ENCODE measurements at places on chromosomes 1 and 21.
A peak's percentile ranks its signal among the peaks of the same experiment; 100 is the strongest.

DNA sequence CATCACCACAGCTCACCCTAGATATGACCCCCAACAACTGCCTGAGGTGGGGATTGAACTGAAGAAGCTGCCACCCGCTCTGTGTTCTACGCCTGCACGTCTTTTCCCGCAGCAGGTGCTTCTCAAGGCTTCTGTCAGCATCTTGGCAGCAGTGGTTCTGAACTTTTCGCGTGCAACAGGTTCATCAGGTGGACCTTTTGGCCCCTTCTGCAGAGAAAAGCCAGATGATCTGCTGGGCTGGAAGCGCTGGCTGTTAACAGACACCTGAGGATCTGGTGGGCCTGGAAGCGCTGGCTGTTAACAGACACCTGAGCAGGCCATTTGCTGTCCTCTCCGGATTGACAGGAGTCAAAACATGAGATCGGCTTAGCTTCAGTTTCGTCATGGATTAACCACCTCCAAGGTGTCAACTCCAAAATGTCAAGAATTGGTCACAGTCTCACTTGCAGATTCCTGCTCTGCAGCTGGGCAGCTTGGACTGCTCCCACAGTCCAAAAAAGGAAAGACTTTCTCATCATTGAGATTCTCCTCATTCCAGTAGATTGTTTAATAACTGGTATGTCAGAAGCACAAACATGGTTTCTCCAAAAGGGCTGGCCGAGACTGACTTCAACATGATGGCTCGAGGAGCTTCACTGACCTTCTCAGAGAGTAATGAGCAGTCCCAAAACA lies 4.7 kb downstream of the C1orf174 start:
- no peak for DNase-seq

GRCh38 chr1:180167721-180168467 lies 13.2 kb downstream of the QSOX1 start:
- no peak for DNase-seq

GRCh38 chr21:26914557-26914956 lies 52.3 kb downstream of the ADAMTS5 start:
- no peak for DNase-seq

- no peak for DNase-seq
Observed at GRCh38 chr1:246428542-246429308, 78.4 kb downstream of the SMYD3 start.

- DNase-seq, result no peak
Observed at GRCh38 chr21:43972850-43973633, 39.1 kb upstream of the TRAPPC10 start.

GRCh38 chr1:83897516-83897915 lies 101.4 kb downstream of the TTLL7 start:
- no peak for DNase-seq

DNA sequence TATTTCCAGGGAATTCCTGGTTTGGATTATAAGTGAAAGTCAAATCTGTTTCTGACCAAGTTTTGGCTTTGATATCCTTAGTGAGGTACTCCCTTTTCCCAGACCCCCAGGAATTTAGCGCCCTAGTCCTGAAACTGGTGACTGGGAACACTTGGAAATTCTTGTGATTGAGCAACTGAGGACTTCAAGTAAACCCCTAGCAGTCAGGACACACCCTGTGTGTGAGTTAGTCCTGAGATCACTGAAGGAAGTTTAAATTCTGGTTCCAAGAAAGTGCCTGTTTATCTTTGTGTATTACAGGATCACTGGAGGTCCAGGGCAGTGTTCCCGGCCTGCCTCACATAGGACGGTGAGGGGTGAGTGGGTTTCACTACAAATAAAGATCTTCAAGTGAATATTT lies 95.1 kb upstream of the F3 start:
- DNase-seq, result no peak

- DNase-seq, result no peak
Observed at GRCh38 chr1:92951141-92951582, 10.1 kb downstream of the DIPK1A start.

DNA sequence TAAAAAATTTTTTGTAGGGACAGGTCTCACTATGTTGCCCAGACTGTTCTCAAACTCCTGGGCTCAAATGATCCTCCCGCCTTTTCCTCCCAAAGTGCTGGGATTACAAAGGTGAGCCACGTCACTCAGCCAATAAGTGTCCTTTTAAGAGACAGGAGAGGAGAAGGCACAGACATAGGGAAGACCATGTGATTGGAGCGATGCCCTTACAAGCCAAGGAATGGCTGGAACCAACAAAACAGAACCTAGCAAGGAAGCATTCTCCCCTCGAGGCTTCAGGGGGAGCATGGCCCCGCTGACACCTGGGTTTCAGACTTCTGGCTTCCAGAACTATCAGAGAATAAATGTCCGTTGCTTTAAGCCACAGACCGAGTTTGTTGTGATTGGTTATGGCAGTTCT lies 37.0 kb downstream of the NDUFS5 start:
- DNase-seq, result no peak

DNA sequence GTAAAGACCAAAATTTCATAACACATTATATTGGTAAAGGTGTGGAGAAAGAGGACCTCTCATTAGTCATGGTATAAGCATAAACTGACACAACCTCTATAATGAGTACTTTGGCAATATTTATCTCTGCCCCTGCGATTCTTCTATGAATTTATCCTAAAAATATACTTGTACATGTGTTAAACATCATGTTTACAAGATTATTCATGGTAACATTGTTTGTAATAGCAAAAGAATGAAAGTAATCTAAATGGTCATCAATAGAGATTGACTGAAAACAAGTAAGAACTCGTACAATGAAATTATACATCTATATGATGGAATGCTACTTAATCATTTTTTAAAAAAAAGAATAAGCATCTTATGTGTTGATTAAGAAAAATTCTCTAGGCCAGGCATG lies 96.4 kb downstream of the KIAA0319L start:
- DNase-seq, result no peak

DNA sequence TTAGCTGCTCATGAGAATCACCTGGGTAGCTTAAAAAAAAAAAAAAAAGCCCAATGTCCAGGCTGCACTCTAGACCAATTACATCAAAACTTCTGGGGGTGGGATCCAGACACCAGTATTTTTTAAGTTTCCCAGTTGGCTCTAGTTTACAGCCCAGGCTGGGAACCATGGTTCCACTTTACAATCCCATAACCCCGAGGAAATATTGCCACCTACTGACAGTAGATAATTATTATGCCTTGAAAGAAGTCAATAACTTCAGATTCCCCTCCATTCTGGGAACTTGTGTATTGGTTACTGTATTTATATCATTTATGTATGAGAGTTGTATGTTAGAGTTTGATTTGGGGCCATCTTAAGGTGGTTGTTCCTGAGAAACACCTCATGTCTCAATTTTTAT lies 100.2 kb downstream of the SPATA46 start:
- no peak for DNase-seq

- no peak for DNase-seq
Observed at GRCh38 chr1:109636201-109636952, 16.7 kb downstream of the AMPD2 start.

- no peak for DNase-seq
Observed at GRCh38 chr1:217253351-217253750, 377.5 kb downstream of the GPATCH2 start.

DNA sequence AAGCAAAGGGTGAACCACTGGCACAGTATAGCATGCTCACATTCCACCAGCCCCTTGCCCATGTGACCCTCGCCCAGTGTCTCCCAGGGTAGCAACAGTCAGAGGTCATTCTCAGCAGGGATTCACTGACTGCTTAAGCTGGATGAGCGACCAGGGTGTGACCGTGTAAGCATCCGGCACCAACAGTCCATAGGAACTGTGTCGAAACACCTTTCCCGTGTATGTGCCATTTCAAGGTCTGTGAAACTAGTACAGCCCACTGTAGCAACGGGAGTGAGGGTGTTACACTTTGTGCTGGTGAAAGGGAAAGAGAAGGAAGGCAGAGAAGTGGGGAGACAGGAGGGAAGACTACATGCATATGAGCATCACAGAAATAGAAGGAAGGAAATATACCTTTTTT lies 10.8 kb downstream of the PIK3C2B start:
- DNase-seq, result no peak

GRCh38 chr1:226568077-226568831 lies 19.7 kb downstream of the STUM start:
- no peak for DNase-seq

- DNase-seq, result no peak
Observed at GRCh38 chr1:215133532-215133931, 51.0 kb downstream of the KCNK2 start.

DNA sequence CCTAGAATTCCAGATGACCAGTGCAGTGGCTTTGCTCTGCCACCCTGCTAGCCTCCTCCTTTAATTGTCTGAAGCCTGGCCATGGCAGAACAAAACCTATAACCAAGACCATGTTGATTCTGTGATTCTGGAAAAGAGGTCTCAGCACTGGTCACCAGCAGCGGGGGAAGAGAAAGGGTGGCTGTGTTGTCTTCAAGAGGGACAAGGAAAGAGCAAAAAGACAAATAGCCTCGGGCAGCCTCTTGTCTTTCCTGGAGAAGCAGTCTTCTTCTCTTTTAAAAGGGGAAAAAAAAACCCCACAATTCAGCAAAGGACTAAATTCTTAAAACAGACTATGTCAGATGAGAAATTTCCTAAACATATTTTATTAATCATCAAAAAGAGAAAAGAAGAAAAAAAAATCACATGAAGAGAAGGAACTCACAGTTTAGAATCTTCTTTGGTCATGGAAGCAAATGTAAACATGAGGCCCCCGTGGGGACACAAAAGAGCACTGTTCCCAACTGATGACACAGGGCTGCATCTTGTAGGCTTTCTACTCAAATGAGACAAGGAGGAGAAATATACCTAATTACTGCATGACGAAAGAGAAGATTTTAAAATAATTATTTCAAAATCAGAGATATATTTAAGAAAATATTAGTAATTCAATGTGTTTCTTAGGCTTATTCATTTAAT lies 36.3 kb upstream of the RAP1GAP start:
- DNase-seq, result no peak

DNA sequence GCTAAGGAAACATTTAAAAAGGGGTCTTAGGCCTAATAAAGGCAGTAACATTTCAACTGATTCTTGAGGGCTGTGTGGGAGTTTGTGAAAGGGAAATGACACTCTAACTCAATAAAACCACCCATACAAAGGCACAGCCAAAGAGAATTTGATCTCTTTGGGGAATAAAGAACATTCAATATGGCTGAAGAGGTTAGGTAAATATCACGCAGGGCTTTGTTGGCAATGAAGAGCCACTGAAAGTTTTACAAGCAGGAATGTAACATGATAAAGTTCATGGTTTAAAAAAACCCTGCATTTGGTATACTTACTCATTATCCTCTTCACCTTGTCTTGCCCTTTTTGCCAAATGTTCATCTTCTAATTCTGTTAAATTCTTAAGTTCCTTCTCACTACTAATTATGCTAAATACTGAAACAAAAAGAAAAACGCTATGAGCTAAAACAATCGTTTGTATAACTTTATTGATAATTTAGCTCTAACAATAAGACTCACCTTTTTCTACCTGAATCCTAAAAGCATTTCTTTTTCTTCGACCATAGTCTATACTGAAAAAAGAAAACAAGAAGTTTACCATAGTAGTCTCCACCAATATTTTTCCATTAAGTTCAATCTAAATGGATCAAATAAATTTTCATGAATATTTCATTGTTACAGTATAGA lies 12.5 kb downstream of the NVL start:
- no peak for DNase-seq

GRCh38 chr1:247102381-247102780 lies 1.8 kb downstream of the ZNF669 start:
- no peak for DNase-seq

GRCh38 chr1:231814021-231814420 lies 187.4 kb downstream of the DISC1 start:
- DNase-seq, result no peak

GRCh38 chr1:39195166-39196111 lies 9.1 kb upstream of the MACF1 start:
- DNase-seq, result no peak

DNA sequence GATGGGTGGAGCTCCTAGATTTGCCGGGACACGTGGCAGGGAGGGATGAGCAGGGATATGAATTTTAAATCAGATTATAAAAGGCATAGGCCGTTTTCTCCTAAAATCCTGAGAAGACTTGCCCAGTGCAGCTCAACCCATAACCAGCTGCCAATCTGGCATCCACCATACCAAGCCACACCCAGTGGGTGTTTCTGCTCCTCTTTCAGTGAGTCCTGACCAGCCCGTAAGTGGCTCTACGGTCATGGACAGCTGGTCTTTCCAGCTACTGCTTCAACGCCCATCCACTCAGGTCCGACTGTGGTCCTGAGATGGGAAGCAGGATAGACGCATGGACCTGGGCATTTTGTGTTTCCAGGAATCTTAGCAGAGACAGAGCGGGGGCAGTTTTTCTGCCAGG lies 107.2 kb downstream of the LAMC2 start:
- DNase-seq, result no peak

DNA sequence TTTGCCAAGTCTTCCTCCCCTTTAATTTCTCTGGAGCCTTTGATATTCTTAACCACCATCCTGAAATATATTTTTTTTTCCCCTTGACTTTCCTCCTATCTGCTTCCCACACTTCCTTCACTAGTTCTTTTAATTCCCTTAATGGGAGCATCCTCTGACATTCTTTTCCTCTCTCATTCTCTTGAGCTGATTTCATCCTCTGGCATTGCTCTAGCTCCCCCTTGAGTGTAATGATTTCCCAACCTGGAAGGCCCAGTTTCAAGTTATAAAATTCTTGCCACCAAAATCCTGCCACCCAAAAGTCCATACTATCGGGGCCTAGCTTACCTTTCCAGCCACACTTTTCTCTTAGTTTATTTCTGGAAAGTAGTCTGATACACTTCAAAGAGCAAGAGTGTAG lies 39.5 kb upstream of the UBE2U start:
- DNase-seq, result no peak

- DNase-seq, result no peak
Observed at GRCh38 chr1:66693856-66694255, 58.4 kb upstream of the DYNLT5 start.

DNA sequence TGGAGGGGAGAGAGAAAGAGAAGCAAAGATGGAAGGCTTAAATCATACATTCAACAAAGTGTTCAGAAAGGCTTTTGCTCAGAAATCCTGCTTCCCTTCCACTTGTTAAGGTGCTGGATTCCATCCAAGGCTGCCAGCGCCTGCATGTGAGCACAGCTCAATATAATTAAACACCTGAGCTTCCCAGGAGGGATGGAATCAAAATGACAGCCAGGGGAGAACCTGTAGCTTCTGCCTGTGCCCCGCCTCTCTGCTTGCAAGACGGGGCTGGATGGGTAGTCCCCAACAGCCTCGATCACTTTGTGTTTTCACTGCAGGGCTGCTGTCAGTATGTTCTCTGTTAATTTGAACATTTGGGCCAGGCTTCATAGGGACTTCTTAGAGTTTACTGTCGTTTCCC lies 225.7 kb downstream of the KCNH1 start:
- peak; percentile 10 for DNase-seq

DNA sequence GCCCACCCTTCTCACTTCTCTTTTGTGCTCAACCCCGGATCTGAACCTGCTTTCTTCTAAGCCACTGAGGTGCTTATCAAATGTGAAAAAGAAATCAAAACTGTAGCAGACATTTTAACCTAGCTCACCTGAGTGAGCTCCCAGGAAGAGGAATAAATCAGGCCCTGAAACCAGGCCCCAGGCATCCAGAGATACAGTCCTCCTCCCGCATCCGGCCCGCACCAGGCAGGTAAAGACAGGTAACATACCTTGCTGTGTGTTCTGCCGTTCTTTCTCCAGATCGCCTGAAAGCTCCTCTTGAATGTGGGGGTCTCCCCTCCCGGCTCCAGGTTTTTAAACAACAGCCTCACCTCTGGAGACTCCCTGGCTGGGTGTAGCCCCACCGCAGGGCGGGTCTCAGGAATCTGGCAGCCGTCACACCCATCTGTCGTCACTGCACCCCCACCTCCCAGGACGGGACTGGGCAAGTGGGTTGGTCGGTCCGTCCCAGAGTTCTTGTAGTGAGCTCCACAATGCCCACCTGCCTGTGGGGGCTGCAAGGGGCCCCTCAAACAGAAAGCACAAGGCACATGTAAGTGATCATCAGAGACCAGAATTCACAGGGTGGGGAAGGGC lies at the start of gene LAMB3:
TSS of gene LAMB3 (minus strand) at position 305 of the 615 bp plus-strand sequence. CDS start 1,481 bp downstream, outside the sequence.
- DNase-seq, result no peak
